Posterior vena cava (tissue), 2 donors: ENCODE measurements at places on chromosomes 4 and X.

- DNase-seq, result no peak
These were observed 500.2 kb downstream of the IDS start for GRCh38 chrX:149004936-149005335.

- DNase-seq, result no peak
These were observed 271.9 kb downstream of the GPM6A start for GRCh38 chr4:175540151-175540550.

DNA sequence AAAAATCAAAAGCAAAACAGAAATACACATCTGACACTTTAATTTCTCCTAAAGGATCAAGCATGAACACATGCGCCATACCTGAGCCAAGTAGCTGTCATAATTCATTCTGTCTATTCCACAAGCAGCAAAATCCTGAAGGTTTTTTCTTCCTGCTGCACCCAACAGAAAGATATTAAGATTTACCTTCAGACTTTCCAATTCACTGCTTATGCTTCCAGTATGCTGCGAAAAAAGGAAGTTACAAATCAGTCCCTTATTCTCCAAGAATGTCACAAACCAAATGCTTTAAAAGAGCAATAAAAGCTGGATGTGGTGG, 29.2 kb upstream of the FGFBP2 start:
- DNase-seq, result no peak

DNA sequence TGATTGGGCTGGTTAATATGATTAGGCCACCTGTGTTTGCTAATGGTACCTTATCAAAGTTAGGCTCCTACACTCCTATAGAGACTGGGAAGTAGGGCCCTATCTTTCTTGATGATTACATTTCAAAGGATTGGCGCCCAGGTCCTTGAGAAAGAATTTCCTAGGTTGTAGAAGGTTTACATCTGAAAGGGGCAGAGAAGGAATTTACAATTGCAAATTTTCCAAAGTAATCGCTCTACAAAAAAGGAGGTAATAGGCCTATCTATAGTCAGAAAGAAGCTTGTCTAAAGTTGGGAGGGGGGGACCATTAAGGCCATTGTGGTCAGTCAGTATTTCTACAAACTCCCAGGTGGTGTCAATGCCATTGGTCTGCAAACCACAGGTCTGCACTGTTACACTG, 638.4 kb downstream of the IL1RAPL1 start:
- no peak for DNase-seq

DNA sequence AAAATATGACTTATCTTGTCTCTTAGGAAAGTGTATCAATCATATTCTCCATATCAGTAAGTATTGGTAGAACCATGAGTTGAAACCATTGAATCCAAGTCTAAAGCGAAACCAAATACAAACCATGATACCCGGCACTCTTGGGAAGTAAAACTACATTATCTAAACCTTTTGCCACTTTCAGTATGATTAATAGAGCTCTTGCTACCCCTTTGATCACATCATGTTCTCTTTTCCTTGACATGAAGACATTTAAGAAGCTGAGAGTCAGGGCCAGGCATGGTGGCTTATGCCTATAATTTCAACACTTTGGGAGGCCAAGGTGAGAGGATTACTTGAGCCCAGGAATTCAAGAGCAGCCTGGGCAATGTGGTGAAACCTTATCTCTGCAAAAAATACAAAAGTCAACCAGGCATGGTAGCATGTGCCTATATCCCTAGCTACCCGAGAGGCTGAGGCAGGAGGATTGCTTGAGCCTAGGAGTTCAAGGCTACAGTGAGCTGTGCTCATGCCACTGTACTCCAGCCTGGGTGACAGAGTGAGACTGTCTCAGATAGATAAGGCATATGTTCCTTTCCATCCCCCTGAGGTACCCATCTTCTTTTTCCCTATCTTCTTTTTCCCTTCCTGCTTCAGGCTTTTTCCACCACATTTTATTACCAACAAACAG, 45.4 kb downstream of the CEP135 start:
- no peak for DNase-seq
